Activated CD8-positive, alpha-beta memory T cell treated with anti-CD3 and anti-CD28 coated beads for 4 hours (primary cell): ENCODE measurements at places on chromosomes 6 and 20.

DNA sequence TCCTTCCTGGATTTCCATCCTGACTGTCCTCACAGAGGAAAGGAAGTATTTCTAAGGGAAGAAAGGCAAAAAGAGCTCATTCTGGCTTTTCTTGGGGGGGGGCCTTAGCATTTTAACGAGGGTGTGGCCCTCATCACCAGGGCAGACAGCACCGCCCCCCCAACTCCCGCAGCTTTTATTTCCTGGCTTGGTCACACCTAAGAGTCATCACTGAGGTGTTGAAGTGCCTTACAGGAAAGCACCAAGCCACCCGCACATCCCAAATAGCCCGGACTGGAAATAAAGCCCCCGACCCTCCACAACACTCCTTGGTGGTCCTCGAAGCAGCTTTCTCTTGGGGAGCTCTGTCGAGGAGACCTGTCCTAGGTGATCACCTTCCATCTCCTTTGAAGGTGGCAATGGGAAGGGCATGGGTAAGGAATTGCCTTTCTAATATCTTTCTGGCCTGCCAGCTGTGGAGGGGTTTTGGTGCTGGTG, 1.3 kb downstream of the PTK7 start:
- no peak for DNase-seq

DNA sequence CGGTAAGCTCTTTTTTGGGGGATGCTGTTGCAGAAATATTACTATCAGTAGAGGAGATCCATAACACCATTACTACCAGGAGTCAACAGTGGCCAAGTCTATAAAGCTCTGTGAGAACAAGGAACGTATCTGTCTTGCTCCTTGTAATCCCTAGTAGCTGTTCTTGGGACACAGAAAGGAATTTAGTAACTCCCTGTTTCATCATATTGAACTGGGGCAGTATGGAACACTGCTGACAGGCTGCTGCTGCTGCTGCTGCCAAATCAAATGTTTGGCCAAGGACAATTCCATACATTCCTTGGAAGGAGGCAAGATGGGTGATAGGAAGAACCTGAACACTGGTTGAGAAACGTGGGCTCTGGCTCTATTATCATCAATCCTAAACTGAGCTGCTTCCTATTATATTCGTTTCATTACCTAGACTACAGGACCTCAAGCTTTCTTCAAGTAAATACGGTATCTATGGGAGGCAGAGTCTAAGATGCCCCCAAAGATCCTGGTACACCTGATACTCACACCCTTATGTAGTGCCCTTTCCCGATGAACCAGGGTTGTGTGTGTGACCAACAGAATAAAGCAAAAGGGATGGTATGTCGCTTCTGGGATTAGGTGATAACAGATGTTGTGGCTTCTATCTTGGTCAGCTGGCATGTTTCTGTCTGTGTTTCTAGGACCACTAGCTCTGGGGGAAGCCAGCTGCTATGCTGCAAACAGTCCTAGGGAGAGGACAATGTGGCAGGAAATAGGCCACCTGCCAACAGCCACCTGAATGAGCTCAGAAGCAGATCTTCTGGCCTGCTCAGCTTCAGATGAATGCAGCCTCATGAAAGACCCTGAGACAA, 39.5 kb downstream of the ELOVL5 start:
- DNase-seq, result no peak

GRCh38 chr20:52152921-52153320, 38.7 kb downstream of the ZFP64 start:
- DNase-seq, result no peak

DNA sequence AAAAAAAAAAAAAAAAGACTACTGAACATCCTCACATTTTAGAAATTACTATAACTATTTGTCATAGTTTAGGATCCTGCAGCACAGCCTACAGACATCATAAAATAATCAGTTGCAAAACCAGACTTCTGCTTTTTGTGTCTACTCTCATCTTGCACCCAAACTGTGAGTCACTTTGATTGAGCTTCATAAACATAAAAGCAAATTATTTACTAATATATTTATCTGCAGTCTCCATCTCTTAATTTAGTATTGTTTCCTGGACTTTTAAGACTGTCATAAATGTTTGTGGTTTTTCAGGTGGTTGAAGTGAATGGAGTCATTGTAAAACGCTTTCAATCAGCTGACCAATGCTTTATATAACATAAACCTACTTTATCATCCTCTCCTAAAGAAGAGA, 14.8 kb upstream of the CALHM6 start:
- DNase-seq, result no peak

- no peak for DNase-seq
These were observed 78.4 kb downstream of the FYN start for GRCh38 chr6:111794727-111795452.

GRCh38 chr20:25856256-25856884, 159.7 kb upstream of the ZNF337 start:
- DNase-seq, result no peak

GRCh38 chr20:42705550-42705949, 484.2 kb downstream of the PTPRT start:
- DNase-seq, result no peak

DNA sequence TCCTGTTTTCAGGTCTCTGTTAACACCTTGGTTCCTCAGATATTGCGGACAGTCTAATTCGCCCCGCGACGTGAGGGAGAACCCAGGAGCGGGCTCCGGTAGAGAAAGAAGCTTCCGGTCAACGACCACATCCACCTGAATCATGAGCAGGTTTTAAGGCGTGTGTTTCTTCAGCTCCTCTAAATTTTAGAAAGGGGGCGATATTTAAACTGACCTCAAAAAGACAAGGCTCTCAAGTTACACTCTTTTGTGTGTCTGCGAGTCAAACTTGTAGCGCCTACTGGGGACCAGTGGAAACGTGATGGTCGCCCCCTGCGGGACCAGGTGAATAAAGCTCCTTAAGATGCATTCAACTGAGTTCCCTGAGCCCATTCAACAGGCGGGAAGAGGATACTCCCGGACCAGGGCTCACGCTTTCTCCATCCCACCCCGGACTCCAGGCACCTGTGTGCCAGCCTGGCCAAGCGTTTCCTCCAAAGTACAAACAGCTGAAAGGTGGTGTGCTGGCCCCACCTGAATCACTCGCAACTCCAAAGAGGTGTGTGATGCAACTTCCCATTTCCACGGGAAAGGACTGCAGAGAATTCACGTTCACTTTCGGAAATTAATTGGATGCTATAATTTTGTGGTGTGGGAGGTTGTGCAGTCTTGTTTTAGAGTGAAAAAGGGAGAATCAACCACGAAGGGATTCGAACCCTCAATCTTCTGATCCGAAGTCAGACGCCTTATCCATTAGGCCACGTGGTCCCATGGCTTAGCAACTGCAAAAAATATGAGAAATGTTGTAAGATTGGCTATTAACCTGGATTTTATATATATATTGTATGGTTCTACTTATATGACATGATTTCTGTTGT, 17.0 kb downstream of the GPX5 start:
- no peak for DNase-seq

GRCh38 chr6:83890520-83890919, 31.0 kb downstream of the CYB5R4 start:
- DNase-seq, result no peak

GRCh38 chr6:45864651-45865050, 151.0 kb downstream of the CLIC5 start:
- DNase-seq, result no peak

DNA sequence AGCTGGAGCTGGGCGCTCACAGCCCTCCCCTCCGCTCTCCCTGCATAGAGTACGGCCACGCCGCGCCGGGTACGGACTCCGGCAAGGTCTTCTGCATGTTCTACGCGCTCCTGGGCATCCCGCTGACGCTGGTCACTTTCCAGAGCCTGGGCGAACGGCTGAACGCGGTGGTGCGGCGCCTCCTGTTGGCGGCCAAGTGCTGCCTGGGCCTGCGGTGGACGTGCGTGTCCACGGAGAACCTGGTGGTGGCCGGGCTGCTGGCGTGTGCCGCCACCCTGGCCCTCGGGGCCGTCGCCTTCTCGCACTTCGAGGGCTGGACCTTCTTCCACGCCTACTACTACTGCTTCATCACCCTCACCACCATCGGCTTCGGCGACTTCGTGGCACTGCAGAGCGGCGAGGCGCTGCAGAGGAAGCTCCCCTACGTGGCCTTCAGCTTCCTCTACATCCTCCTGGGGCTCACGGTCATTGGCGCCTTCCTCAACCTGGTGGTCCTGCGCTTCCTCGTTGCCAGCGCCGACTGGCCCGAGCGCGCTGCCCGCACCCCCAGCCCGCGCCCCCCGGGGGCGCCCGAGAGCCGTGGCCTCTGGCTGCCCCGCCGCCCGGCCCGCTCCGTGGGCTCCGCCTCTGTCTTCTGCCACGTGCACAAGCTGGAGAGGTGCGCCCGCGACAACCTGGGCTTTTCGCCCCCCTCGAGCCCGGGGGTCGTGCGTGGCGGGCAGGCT, 4.6 kb downstream of the KCNK15 start:
- no peak for DNase-seq

GRCh38 chr6:22401932-22402331, 105.1 kb upstream of the PRL start:
- DNase-seq, result no peak
